ENCODE measurements at places on chromosomes 13 and 19. TPM values are rescaled to one million over a fixed set of nuclear protein-coding genes. Genes with fewer than 3 reads are reported as not detected.

The EBI3 gene
- 0.34 TPM for total RNA-seq

The PET100 gene
- total RNA-seq = 134 TPM

The KCNJ14 gene
- 1.4 TPM for total RNA-seq

The MBD3L3 gene
- not detected for total RNA-seq

The ZNF296 gene
- total RNA-seq = 4.8 TPM

The KIRREL2 gene
- 2.9 TPM for total RNA-seq

DNA sequence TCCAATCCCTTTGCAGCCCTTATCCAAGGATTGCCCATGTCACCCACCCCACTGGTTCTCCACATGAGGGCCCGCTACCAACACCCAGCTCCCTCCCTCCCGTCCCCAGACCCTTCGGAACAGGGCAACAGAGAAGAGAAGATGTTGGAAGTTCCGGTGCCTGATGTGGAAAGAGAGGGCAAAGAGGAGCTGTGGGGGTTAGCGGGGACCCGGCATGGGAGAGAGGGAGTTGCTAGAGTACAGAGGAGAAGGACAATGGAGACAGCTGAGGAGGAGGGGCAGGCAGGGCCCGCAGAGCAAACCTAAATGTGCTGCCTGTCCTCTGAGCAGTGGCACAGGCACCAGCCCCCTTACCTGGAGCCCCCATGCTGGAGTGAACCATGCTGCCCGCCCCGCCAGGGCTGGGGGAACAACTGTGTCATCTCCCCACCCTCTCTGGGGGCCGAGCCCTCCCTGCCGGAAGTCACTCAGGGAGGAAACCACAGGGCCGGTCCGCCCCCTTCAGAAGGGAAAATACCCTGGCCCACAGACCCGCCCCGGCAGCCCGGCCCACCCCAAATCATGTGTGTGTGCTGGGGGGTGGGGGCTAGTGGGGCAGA, at the start of gene POU2F2:
POU2F2 (minus strand) TSS at position 417 of the 599 bp plus-strand sequence; CDS start at position 382, 35 bp downstream.
- peaks cover 47% of the 10 kb centered on the region for H3K4me1 ChIP-seq
- H3K27ac ChIP-seq = peak within 1 kb of the TSS; percentile 88
- H3K36me3 ChIP-seq = peaks cover 4% of the 10 kb centered on the region
- H3K27me3 ChIP-seq = no peaks in the 10 kb centered on the region

GRCh38 chr19:5683177-5683886, 2.5 kb downstream of the HSD11B1L start:
- H3K36me3 ChIP-seq = peaks cover 1% of the 10 kb centered on the region
- H3K27me3 ChIP-seq = peaks cover 7% of the 10 kb centered on the region
- no peak for DNase-seq
- no peak overlapping the region for H3K4me3 ChIP-seq

- no peaks in the 10 kb centered on the region for H3K27me3 ChIP-seq
- no peak for DNase-seq
- H3K4me3 ChIP-seq = no peak overlapping the region
These were observed 2.8 kb downstream of the ACP5 start for GRCh38 chr19:11574689-11575088.

- H3K27me3 ChIP-seq = no peaks in the 10 kb centered on the region
- no peaks in the 10 kb centered on the region for H3K36me3 ChIP-seq
- no peak for DNase-seq
- H3K4me1 ChIP-seq = no peaks in the 10 kb centered on the region
- H3K4me3 ChIP-seq = no peak overlapping the region
These were observed 44.3 kb downstream of the SPRY2 start for GRCh38 chr13:80296638-80297037.

GRCh38 chr19:33950091-33950750, 153.6 kb downstream of the KCTD15 start:
- no peaks in the 10 kb centered on the region for H3K27me3 ChIP-seq
- H3K4me1 ChIP-seq = no peaks in the 10 kb centered on the region
- no peak overlapping the region for H3K27ac ChIP-seq

- H3K36me3 ChIP-seq = no peaks in the 10 kb centered on the region
- no peak overlapping the region for H3K4me3 ChIP-seq
- no peaks in the 10 kb centered on the region for H3K4me1 ChIP-seq
These were observed 13.8 kb downstream of the FGF21 start for GRCh38 chr19:48768994-48769713.

DNA sequence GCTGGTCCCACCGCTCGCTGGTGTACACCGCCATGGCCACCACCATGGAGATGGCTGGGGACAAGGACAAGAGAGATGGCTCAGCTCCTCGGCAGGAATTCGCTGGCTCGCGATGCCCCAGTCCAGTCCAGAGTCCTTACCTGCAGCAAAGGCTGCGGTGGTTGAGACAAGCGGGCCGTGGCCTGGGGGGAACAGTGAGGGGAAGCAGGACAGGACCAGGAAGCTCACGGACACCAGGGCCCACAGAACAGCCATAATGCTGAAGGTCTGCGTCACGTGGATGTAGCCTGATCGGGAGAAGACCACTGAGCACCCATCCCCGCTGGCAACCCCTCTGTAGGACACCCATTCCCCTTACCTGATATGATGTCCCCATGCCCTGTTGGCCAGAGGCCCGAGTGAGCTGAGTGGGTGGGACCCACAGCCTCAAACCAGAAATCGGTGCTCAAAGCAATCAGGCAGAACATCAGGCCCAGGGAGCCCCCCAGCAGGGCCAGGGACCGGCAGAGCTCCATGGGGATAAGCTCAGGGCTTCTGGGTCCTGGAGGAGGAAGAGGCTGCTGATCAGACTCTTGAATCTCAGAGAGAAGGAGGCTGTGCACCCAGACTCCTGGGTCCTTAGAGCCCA, 319 bp downstream of the NKG7 start:
- H3K27me3 ChIP-seq = no peaks in the 10 kb centered on the region
- DNase-seq = no peak
- H3K27ac ChIP-seq = peak overlapping the region; percentile 99
- H3K4me1 ChIP-seq = peaks cover 65% of the 10 kb centered on the region
- peaks cover 13% of the 10 kb centered on the region for H3K36me3 ChIP-seq

GRCh38 chr13:91141543-91142061, 205.9 kb upstream of the MIR17HG start:
- H3K4me1 ChIP-seq = no peaks in the 10 kb centered on the region
- no peak for DNase-seq
- H3K36me3 ChIP-seq = no peaks in the 10 kb centered on the region
- H3K27ac ChIP-seq = no peak overlapping the region

DNA sequence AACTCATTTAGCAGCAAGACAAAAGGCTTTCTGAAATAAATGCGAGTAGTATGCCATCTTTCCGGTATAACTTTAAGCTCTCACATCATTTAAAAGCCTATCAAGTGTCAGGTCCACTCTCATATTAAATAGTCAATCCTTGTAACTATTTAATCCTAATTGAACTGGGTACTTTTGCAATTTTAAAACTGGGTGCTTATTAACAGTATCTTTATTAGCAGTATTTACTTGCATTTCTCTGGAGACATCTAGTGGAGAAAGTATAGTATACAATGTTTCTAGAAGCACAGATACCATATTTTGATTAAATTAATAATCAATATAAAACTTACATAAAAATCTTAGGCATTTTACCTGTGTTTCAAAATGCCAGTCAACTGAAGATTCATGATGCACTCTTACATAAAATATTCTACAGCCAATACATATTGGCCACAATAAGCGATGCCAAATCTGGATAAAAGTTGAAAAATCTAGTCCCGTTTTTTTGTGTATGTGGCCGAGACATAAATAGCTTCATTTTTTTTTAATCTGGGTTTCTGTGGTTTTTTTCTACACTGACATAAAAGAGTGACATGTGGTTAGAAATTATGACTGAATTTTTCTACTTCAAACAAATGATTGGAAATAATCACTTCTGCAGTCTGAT, 4.3 kb upstream of the POSTN start:
- no peak overlapping the region for H3K27ac ChIP-seq
- DNase-seq = no peak
- H3K36me3 ChIP-seq = no peaks in the 10 kb centered on the region
- H3K27me3 ChIP-seq = no peaks in the 10 kb centered on the region
- H3K4me3 ChIP-seq = no peak overlapping the region
- H3K4me1 ChIP-seq = no peaks in the 10 kb centered on the region

Measured in activated naive CD8-positive, alpha-beta T cell treated with anti-CD3 and anti-CD28 coated beads, Interleukin-2, amount 10 ng/mL, durations not matched to agents 7 days and 5 days (primary cell).